ENCODE measurements at places on chromosomes 1 and 21. TPM values are rescaled to one million over a fixed set of nuclear protein-coding genes. Genes with fewer than 3 reads are reported as not detected.

The FAM72A gene
- 10.6 TPM for polyA plus RNA-seq

The COL8A2 gene
- 1.8 TPM for polyA plus RNA-seq

The SPATA46 gene
- polyA plus RNA-seq: not detected

The HNRNPCL4 gene
- not detected for polyA plus RNA-seq

The RIPPLY3 gene
- 68.7 TPM for polyA plus RNA-seq

The MATN1 gene
- 0.14 TPM for polyA plus RNA-seq

DNA sequence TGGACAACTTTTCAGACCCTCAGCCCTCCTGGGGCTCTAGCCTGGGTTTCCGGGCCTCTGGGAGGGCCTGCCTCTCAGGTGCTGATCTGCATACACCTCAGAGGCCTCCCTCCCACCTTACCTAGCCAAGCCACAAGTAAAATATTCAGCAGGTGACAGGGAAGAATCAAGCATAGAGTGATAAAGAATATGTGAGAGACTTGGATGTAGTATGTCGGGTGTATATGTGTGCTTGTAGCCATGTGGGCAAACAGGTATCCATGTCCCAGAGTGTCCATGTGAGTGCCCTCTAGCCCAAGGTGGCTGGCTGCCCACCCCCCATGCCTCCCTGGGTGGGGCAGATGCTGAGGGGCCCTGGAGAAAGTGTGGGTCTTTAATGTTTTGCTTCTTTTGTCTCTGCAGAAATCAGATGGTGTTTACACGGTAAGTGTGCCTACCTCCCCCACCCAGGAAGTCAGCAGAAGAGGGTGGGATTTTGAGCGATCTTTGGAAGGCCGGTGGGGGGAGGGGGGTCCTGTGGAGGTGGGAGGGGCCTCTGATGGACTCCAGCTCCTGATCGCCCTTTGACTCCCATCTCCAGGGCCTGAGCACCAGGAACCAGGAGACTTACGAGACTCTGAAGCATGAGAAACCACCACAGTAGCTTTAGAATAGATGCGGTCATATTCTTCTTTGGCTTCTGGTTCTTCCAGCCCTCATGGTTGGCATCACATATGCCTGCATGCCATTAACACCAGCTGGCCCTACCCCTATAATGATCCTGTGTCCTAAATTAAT, 3.4 kb downstream of the FCER1G start:
- no peak for DNase-seq

GRCh38 chr1:51313268-51313852, 17.0 kb downstream of the TTC39A start:
- no peak for DNase-seq

DNA sequence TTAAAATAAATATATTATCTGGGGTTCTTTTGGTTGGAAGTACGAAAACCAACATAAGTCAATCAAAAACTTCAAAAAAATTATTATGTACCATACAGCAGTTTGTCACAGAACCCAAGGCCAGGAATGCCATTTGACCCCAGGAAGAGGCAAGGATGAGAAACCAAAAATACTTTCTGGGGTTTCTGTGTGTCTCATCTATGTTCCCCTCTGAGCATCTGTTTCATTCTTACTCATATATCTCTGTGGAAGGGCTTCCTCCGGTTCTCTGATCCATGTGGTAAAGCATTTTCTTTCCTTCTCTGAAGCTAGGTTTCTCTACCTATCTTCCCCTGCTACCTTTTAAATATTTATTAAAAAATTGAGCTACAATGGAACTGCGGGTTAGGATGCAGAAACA, 9.8 kb upstream of the FCRL1 start:
- DNase-seq: no peak

- no peak for DNase-seq
These were observed 2.3 kb downstream of the TRAF5 start for GRCh38 chr1:211328866-211329475.

DNA sequence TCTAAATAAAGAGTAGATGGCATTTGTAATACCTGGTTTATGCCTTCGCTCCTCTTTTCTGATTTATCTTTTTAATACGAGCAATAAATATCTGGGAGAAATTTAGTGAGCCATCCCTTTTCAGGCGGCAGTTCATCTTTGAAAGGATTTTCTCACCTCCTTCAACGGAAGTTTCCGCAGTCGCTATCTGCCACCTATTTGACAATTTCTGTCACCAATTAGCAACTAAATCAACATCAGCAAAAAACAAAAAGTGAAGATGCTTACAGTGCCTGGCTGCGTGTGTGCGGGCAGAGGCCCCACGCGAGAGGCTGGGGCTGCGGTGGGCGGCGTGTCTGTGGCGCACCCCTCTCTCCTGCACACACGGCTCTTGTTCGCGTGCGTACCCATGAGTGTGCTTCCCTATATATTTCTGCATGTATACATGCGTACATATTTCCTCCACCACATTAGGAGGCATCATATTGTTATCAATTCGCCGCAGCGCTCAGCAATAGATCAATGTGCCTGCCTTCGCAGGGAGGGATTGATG, 117.3 kb upstream of the BARHL2 start:
- DNase-seq: no peak

DNA sequence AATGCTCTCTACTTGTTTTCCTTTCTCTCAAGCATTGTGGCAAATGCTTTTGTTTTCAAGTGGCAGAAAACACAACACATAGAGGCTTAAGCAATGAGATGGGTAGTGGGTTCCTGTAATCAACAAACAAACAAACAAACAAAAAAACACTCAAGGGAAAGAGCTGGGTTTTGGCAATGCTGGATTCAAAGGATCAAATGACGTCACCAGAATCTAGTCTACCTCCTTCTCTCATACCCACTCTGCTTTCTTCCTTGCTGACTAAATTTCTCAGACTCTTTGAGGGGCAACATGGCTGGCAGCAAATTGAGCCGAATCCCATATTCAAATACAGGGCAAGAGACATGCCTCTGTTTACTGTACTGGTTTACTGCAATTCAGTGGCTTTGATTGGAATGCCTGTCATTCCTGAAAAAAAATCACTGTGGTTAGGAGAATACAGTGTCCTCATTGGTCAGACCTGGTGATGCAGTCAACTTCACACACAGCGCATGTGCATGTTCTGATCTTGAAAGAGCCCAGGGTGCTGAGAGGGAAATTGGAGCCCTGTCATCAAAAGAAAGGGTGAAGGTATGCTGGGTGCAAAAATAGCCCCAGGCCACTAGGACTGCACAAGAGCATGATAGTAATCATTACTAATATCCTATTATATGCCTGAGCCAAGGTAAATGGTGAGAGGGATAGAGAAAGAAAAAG, 356.2 kb downstream of the KCTD3 start:
- no peak for DNase-seq

- no peak for DNase-seq
These were observed 64.9 kb downstream of the MEF2D start for GRCh38 chr1:156435545-156436140.

- DNase-seq: no peak
These were observed 239.8 kb downstream of the SDCCAG8 start for GRCh38 chr1:243495442-243496186.

DNA sequence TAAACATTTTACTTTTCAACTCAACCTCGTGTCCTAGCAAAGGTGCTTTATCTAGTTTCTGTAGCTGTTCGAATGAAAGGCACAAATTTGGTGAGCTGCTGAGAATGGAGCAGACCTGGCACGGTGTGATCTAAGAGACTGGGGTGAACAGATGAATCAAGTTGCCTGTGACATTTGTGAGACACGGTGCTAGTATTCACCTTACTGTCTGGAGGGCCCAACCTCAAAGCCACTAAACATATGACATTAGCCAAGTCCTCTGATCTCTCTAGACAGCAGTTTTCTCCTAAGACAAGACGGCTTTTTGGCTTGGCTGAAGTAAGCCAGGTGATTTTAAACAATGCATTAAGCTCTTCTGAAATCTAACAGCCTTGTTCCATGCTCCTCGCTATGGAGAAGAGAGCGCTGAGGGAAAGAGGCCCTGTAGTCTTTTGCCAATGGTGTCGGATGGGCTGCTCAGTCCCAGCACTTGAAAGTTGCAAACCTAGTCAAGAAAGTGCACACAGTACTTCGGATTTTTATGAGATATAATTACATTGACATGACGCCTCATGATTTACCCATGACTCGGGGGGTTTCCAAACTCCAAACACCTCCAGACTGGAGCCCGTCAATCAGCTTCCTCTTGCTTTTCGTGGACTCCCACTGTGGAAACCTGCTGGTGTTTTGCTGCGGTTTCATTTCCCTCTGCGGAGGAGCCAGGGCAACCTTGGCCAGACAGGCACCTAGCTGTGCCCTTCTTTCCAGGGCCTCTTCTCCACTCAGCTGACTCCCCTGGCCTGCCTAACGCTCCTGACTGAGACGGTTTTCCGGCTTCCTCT, 794 bp upstream of the TOR3A start:
- no peak for DNase-seq

- DNase-seq: no peak
These were observed 164.9 kb upstream of the COA6 start for GRCh38 chr1:234208351-234208750.

DNA sequence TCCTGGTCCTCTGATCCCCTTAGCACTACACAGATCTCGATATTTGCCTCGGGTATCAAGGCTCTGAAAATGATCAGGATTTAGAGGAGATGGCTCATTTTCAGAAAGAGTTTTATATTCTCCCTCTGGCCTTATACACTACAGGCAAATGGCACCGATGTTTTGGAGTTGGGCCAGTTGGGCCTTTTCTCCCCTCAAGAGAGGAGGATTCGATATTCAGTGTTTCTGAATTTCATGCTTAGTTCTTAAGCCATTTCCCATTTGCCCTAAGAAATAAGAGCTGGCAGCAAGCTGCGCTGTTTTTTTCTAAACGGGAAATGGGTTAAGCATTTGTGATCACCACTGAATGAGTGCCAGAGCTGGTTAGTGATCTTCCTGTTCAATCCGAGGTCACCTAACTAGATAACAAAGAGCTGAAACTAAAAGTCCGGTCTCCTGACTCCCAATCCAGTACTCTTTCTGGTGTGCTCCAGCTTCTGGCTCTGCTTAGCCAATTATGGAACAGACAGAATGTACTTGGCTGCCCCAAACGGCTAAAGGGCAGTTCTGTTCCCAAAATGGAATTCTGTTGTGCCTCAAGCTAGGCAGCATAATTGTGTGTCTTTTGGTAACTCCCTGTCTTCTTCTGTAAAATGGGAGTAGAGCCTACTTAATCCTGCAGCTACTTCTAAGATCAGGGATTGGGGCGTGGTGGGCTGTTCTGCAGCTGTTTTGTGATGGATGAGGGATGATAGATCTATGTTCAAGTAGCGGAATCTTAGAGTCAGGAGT, 1.2 kb upstream of the CPT2 start:
- no peak for DNase-seq

- no peak for DNase-seq
These were observed 500.3 kb upstream of the C1orf87 start for GRCh38 chr1:60573726-60574409.

DNA sequence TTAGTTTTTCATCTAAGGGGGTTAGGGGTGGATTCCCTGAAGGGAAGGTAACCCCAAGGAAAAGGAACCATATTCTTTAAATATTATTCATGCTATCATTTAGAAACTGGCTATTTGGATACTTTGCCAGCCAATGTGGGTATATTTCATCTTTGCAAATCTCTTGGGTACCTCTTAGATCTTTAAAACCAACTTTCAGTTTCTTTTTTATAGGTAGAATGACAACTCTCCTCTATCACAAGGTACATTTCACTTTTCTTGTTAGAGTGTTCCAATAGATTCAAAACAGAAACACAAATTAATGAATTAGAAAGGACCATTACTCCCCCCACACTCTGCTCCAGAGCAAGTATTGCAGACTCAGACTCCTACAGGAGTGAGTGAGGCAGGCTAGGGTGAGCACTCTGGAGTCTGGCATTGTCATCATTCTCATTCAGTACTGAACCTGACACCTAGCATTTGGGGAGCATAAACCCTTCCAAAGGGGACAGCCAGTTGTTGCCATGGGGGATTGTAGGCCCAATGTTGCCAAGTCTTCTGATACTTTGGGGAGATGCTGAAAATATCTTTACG, 43.0 kb downstream of the MACO1 start:
- no peak for DNase-seq

DNA sequence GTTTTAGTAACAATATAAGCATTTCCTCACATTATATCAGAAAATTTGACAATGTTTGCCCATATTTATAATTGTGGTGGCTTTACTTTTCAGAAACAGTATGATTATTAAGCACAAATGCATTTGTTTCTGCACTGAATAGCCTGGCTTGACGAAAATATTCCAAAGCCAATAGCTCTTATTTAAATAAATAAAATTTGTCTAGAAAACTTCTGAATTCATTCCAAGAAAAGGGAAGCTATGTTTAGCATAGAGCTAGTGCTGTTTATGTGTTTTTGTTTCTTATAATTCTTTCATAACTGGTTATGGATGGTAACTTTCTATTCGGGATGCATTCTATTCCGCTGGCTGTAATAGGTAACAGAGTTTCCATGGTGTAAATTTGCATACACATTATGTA, 268.6 kb downstream of the PTBP2 start:
- no peak for DNase-seq

DNA sequence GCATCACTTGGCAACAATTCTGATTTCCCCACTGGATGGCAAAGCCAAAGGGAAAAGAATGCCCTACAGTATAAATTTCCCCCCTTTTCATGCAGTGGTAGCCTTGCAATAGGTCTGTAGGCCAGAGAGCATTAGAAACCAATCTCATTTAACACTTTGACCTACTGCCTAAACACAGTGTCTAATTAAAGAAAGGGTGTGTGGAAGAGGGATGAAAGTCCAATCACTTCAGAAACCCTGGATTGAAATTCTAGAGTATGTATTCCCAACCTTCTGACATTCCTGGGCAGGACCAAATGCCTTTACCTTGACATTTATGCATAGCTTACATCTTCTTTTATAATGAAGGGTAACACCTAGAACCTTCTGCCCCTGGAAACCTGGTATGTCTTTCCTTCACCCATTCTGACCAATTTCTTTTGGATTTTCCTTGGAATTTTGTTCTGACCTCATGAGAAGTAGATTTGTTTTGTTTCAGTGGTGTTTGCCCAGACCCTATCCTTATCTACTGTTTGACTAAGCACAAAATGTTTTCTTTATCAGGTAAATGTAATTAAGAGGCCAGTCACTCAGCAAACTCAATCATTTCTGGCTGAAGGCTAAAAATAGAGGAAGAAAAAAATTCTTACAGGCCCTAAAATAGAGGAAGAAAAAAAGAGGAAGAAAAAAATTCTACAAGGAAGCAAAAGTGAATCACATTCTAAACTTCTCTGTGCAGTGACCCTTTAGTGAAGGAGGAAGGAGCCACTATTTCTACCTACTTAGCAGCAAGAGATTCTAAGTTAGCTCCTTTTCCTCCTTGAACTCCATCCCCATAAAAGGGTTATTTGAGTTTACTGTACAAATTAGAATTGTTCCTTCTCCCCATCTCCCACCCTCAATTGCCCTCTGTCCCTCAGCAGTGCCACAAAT, 129.5 kb upstream of the DSCAM start:
- no peak for DNase-seq

DNA sequence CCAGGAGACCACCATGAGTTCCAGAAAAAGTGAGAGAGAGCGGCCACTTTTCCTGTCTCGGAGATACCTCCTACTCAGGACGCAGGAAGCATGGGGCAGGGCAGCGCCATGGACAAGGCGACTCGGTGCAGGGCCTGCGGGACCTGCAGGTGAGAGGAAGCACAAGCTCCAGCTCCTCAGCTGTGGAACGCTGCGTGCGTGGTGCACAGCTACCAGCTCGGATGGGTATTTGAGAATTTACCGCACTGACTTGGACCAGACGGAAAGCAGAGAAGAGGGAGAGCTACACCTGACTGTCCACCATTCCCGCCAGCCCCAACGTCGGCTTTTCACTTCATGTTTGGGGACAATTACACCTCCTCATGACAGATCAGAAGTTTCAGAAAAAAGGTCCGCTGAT, 8.2 kb upstream of the CDK11A start:
- no peak for DNase-seq

All from brain (organoid and tissue), 16 donors.